Activated T-helper 1 cell treated with anti-CD3 and anti-CD28 coated beads, Interleukin-2, amount 50 U/mL, for 16 hours (primary cell): ENCODE measurements at places on chromosomes 2 and 18.

GRCh38 chr2:64675860-64676259 is 22.1 kb upstream of the SERTAD2 start:
- peak; percentile 49 for DNase-seq

GRCh38 chr2:71599646-71600236 is 146.4 kb downstream of the DYSF start:
- no peak for DNase-seq

GRCh38 chr2:85794491-85795121 is 40.8 kb downstream of the ATOH8 start:
- no peak for DNase-seq

DNA sequence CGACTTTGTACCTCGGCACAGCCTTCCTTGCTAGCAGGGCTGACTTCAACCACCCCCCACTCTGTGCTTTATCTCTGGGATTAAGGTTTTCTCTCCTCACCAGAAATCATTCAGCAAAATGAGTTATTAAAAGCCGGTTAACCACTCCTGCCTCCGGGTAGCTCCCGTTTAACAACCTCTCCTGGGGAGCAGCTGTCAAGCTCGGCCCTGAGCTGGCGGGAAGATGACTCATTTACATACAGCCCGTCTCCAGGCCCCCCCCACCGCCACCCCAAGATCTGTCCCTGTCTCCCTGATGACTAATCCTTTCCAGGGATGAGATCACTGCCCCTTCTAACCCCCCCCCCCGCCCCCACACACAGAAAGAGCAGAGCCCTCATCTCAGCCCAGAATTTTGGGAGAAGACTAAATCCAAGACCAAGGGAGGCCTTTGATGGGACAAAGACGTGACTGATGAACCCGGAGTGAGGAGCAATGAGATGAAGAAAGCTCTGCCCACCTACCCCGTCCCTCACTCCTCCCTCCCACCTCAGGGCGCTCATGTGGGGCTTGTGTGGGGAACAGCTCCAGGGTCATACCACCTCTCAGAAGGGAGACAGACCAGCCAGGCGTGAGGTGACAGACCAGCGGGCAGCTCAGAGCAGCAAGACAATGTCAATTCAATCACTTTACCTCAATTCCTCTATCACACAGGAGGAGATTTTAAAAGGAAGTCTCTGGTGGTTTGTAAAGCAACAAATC is 131.4 kb downstream of the MSH2 start:
- DNase-seq, result no peak

DNA sequence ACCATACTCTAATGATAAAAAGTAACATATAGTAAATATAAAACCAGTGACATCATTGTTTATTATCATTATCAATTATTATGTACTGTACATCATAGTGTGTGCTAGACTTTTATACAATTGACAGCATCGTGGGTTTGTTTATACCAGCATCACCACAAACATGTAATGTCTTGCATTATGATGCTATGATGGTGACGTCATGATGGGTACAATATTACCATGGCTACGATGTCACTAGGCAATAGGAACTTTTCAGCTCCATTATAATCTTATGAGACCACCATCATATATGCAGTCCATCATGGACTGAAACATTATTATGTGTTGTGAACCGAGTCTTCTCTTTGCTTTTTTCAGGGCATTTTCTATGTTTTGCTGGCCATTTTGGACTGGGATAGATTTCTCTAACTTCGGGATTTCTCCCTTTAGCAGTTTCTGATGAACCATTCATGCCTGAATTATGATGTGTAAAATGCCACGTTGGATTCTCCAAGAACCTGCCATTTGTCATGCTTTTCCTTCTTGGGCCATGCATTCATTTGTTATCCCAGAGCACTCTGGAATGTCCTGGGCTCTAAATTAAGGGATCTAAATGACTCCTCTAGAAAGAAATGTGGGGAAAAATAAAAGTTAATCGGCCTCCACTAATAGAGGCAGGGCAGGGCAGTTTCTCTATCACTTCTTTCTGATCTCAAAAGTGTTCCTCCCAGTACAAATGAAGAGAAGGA is 325.6 kb upstream of the TNP1 start:
- DNase-seq, result no peak

DNA sequence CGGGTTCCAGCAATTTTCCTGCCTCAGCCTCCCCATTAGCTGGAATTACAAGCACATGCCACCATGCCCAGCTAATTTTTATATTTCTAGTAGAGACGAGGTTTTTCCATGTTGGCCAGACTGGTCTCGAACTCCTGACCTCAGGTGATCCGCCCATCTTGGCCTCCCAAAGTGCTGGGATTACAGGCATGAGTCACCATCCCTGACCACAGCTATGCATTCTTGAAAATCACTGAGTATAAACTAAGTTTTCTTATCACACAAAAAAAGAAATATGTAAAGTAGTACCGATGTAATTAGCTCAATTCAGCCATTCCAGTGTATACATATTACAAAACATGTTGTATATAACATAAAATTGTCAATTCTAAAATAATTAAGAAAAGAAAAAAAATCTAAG is 232.7 kb downstream of the MBD2 start:
- DNase-seq, result no peak

DNA sequence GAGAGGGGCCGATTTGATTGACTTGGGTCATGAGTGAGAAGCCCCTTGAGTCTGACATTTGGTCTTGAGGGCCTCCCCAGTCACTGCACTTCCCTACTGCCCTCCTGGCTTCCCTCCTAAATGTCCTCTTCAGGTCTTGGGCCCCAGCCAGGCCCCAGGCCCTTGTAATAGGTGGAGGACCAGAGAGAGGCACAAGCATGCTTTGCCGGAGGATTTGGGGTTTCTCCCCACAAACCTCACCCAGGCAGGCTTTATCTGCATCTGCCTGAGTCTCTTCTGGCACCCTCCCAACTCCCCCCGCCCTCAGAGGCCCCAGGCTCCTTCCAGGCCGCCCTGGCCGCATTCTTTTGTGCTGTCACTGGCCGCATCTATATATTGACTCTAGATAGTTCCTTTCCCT is 270.7 kb downstream of the HAUS1 start:
- no peak for DNase-seq

DNA sequence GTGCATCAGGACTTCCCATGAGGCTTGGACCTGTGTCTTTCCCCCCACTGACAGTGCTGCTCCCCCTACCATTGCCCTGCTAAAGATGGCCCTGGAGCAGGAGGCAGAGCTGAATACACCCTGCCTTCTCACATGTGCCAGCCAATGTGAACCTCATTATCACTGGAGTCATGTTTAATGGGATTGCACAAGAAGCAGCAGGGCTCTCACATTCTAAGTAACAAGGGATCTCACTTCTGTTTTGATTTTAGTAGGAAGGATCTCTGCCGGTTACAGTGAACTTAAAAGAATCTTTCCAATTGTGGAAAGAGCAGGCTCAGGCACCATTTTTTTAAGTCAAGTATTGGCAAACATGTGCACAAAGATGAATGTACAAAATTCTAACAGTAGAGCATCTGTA is 322.1 kb upstream of the MEX3C start:
- no peak for DNase-seq
